DMS 273 treated with DMSO at 0.1 percent for 48 hours (cell line): ENCODE measurements at places on chromosomes 6 and 20.
A peak's percentile ranks its signal among the peaks of the same experiment; 100 is the strongest.

- DNase-seq, result no peak
Measured at GRCh38 chr20:11219192-11219591, 545.4 kb upstream of the JAG1 start.

GRCh38 chr6:75370011-75370410 is 85.4 kb upstream of the TMEM30A start:
- no peak for DNase-seq

GRCh38 chr6:32168350-32168749 is 4.0 kb downstream of the EGFL8 start:
- DNase-seq, result no peak

GRCh38 chr20:56259948-56260347 is 11.4 kb downstream of the MC3R start:
- DNase-seq, result no peak

DNA sequence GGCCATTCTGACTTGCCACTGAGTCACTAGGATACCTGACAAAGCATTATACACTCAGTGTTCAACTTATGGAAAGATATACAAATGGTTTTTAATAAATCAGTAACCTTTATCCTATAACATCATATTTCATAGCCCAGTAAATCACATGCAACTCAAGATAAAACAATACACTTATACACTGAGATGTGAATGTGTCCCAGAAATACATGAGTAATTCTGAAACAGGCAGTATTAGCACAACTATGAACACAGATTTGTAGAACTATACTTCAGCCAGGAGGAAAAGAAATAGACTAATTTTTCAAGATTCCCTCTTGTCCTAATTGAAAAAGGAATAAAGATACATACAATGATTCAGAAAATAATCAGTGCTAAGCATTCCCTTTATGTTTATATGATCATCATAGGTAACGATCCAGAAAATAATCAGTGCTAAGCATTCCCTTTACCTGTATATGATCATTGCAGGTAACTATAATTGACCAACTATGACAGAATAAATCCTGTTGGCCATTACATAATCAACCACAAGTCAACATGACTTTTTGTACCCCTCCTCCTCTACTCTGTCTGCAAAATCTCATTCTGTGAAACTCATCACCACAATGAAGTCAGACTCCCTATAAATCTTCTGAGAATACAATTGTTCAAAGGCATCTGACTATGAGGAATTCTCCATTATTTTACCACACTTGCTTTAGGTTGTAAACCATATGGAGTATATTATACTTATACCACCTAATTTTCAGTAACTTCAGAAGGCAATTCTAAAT is 30.3 kb downstream of the HACE1 start:
- DNase-seq, result no peak

DNA sequence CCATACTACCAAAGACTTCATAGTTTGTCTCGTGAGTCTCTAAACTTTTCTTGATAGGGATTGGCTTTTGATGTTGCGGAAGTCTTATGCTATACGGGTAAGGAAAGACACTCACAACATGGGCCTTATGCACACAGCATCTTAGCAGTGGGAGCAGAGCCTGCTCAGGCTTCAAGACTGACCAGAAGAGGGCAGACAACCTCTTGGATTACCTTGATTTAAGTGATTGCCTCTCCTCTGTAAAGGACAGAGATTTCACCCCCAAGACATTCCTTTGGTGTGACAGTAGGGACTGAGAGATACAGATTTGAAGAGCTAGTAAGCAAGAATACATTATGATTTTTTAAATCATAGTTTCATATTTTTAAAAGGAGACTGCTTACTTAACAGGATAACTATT is 71.0 kb upstream of the SAMD3 start:
- peak; percentile 1 for DNase-seq

GRCh38 chr20:64100566-64100888 is 6.8 kb downstream of the NPBWR2 start:
- DNase-seq, result no peak

GRCh38 chr6:168690271-168690670 is 249.3 kb downstream of the SMOC2 start:
- DNase-seq, result no peak

DNA sequence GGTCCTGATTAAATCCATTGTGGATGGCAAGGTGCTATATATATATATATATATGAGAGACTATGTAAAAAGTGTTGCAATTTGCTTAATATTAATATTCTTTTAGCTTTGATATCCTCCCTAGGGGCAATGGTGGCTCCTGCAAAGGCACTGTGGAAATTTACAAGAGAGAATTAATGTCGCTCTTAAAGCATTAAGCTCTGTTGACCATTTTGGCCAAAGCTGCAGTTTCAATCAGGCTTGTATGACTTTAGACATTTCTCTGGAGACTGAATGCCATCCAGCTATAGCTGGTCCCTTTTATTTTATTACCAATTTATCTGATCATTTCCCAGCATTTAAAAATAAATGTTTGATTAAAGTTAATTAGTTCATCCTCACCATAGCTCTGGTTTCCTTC is 155.3 kb downstream of the JARID2 start:
- no peak for DNase-seq

- DNase-seq, result no peak
Measured at GRCh38 chr20:19074828-19075516, 137.5 kb upstream of the SLC24A3 start.
